ENCODE measurements at places on chromosomes 4 and X.

DNA sequence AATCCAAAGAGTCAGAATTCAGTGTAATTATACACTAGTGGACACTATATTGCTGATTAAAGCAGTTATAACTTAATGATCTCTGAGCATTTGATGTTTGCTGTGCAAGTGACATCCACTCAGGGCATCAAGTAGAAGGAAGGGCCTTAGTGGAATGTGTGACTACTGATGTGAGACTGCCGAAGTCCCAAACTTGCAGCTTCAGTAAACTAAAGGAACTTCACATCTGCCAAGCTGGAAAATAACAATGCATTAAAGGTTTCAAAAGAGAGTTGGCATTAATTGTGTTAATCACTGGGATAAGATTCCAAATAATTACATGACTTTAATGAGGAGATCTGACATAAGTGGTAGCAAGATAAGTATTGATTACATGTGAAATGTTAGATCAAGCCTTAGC, 52.5 kb upstream of the SLC25A4 start:
- DNase-seq, result no peak

- DNase-seq, result no peak
Observed at GRCh38 chr4:109179061-109179460, 123.4 kb downstream of the COL25A1 start.

- DNase-seq, result no peak
Observed at GRCh38 chr4:113052379-113052951, 3.0 kb downstream of the ANK2 start.

DNA sequence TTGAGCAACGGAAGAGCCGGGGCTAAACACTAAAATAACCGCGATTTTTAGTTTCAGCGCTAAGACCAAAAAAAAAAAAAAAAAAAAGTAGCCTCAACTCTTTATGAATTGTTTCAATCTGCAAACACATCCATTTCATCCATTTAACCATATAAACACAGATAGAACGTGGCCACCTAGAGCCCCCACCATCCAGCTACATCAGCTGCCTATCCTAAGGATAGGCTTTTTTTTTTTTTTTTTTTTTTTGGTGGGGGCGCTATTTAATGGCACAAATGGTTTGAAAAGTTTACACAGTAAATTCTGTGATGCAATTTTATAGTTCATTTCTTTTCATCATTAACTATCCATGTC, 492 bp upstream of the HDAC8 start:
- no peak for DNase-seq

GRCh38 chrX:23383411-23383810, 48.8 kb downstream of the PTCHD1 start:
- no peak for DNase-seq

DNA sequence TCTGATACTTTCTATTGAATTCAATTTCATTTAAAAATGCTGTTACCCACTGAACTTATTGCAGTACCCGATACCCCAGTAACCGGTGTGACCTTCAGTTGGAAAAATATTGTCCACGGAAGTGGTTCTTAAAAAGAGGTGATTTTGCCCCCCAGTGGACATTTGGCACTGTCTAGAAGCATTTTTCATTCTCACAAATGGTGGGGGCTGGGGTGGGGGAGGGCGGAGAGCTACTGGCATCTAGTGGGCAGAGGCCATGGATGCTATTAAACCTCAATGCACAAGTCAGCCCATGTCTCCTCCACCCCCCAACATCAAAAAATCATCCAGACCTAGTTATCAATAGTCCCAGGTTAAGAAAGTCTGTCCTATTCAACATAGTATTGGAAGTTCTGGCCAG, 19.6 kb upstream of the CHM start:
- DNase-seq, result no peak

DNA sequence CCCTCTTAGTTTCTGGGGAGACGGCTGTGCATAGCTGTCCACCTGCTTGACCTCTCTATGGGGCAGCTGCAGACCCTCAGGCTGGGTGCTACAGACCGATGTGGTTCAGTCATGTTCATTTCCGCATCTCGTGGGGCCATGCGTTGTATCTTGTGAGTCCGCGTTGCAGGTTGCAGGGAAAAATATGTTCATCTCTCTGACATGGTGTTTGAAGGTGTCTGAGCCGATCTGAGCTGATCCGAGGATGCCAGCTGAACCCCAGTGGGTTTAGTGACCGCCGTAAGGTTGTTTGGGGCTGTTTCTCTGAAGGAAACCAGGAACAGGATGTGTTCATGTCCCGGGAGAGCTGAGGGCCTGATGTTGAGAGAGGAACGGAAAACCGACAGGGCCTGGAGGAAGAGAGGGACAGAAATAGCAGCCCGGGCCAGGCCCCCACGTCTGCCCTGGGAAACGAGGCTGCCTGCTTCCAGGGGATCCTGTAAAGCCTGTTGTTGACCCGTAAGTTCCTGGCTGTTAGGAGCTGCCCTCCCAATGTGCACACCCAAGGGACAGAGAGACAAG, 9.8 kb upstream of the P2RY8 start:
- no peak for DNase-seq

DNA sequence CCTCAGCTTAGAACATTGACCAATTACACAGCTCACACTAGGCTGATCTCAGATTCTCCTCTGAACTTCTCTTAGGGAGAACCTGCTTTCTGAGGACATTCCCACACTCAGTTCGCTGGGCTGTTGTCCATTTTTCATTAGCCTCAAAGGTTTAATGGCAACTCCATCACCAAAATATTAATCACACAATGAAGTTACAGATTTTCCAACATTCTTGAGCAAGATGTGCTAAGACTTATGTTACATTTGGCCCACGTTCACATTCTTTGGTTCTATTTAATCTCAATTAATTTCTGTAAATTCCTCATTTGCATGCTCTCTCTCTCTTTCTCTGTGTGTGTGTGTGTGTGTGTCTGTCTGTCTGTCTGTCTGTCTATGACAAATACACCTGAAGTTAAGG, 82.3 kb upstream of the EDNRA start:
- DNase-seq, result no peak

DNA sequence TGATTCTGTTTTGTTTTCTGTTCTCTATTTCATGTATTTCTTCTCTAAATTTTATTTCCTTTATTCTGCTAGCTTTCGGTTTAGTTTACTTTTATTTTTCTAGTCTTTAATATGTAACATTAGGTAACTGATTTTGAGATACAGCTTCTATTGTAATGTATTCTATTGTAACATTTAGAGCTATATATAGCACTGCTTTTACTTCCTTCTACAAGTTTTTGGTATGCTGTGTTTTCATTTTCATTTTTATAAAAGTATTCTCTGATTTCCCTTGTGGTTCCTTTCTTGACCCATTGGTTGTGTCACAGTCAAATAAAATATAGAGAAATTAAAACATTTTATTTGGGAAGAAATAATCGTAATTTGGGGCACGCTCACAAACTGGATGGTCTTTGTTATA, 13.9 kb upstream of the CT47A1 start:
- DNase-seq, result no peak

DNA sequence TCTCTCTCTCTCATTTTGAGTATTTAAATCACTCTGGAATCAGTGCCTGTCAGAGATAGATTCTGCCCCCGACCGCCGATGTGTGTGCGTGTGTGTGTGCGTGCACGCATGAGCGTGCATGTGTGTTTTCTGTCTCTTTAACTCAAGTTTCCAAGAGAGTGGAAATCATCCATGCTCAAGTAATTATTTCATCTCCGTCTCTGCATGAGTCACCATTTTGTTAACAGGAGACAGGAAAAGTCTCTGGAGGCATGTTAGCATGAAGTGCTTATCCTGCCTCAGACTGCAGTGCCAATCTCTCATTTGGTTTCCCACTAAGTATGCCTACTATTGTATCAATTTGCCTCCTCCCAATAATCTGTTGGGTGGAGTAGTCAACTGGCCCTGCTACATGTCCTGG, 182.9 kb upstream of the NHS start:
- no peak for DNase-seq

DNA sequence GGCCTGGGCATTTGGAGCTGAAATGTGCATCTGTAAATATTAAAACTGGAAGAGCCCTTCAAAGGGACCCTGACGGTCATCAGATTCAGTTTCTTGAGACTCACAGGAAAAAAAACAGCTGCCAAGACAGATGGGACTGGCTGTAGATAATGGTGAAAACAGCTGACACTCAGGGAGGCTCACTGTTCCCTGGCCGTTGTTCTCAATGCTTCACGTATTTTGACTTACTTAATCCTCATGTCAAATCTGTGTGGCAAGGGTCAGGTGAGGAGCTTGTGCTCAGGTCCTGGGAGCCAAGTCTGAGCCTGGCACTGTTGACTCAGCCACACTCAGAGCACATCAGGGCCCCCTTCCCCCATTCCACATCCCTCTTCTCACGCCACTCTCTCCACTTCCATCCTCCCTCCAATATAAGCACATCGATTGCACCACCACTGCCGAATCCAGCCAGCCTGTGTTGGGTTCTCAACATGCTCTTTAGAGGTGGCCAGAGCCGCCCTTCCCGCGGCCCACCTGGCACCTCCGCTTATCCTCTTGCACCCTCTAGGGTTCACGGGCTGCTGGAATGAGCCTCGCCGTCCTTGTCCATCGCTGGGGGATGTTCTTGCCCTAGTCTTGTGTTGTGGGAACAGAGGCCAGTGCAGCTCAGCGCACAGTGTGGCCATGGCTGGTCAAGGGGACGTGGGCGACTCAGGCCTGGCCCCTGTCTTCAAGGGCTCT, 40.1 kb downstream of the EVC start:
- DNase-seq, result no peak

DNA sequence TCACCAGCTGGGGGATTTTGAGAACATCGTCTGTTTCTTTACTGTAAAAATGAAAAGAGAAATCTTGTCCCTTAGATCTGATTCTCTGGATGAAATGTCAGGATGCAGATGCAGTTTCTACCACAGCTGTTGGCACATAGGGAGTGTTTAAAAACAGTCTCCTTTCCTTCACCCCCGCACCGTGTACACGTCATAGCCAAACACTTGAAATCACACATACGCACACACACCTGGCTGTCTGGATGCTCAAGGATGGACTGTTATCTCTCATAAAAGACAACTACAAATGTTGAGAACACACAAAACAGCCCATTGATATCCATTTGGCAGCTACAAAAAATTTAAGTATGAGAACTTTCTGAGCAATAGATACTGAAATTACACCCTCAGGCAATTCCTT, 275.8 kb upstream of the CLNK start:
- no peak for DNase-seq

DNA sequence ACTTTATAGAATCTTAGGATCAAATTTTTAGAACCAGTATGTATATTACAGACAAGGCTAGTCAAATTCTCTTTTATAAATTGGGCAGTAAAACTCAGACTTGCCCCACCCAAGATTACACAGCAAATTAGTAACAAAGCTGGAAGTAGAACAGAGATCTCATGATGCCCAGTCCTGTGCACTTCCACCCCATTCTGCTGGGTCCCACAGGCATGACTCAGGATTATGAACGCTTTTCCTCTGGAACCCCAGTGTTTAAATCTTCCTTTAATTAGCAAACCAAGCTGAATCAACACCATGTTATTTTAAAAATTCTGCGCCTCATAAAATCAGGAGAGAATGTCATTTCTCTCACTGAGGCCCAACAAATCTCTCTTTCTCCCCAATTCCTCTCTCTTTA, 1.5 kb upstream of the IL13RA2 start:
- DNase-seq, result no peak

DNA sequence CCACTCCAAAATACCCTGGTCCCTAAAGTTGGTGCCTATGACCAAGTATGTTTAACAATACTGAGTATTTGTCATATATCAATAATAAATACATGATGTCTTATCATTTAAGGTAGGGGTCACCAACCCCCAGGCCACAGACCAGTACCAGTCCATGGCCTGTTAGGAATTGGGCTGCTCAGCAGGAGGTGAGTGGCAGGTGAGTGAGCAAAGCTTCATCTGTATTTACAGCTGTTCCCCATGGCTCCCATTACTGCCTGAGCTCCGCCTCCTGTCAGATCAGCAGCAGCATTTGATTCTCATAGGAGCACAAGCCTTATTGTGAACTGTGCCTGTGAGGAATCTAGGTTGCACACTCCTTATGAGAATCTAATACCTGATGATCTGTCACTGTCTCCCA, 126.2 kb downstream of the HNRNPD start:
- no peak for DNase-seq

DNA sequence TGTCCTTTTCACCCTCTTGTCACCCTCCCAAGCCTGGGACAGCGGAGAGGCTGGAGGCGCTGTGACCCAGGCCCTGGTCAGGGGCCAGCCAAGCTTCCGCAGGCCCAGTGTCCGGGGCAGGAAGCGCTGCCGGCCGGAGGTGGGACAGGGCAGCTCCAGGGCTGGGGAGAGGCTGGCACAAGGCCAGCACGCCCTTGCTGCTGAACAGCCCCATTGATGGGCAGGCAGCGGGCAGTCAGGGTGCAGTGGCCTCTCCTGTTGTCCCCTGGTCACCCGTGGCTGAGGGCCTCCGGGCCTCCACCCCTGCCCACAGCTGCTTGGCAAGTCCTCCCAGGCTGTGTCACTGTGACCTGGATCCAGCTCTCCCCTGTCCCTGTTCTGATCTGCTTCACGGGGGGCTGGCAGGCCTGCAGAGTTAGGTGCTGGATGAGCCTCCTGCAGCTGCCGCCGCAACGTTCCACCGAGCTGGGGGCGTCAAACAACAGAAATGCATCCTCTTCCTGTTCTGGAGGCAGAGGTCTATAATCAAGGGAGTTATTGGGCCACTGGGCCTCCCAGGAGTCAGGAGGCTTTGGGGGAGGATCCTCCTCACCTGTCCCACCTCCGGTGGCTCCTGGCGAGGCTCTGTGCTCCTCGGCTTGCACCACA, 107.9 kb downstream of the PSAPL1 start:
- no peak for DNase-seq

GRCh38 chr4:45349859-45350258, 623.5 kb upstream of the GNPDA2 start:
- no peak for DNase-seq

DNA sequence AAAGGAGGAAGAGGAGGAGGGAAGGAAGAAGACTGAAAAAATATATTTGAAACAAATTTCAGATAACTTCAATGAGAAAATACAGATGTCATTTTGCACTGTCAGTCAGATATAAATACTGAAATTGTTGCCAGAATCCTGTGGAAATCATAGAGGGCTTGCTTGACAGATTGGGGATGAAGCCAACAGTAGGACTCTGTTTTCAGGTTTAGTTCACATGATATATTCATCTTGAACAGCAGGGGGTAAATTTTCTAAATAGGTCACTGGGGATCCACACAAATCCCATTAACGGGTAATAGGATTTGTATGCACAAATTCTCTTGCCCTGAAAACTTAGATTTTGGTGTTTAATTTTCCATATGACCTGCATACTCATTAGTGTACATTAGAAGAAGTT, 103.3 kb upstream of the PCDH18 start:
- DNase-seq, result no peak

GRCh38 chr4:91935217-91935616, 368.5 kb upstream of the GRID2 start:
- no peak for DNase-seq

DNA sequence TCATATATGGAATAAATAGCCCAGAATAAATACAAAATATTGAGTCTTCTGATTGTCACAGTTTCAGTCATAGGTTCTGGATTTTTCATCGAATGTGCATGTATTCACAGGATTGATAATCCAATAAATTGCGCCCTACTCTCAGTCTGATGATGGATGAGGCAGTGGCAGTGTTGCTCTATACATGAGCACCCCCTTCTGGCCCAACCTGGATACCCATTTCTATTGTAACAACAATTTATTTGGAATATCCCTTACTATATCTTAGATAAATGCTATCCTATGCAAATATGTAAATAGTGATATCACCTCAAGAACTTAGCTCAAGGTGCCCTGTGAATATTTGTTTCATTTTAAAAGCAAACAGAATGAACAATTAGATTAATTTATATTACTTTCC, 733.7 kb upstream of the PABPC4L start:
- no peak for DNase-seq

GRCh38 chr4:83378419-83378818, 43.8 kb upstream of the HPSE start:
- no peak for DNase-seq
